NCI-H460 (cell line): ENCODE measurements at places on chromosomes 2 and 18. TPM values are rescaled to one million over a fixed set of nuclear protein-coding genes. Genes with fewer than 3 reads are reported as not detected.

ACVR1 gene
- 11.4 and 13.9 TPM in 2 replicates for total RNA-seq

KCNG3 gene
- 0.55 and 0.72 TPM in 2 replicates for total RNA-seq

TEKT4 gene
- total RNA-seq = not detected in 2 replicates

PROM2 gene
- 0.06 and 0.15 TPM in 2 replicates for total RNA-seq

DPP4 gene
- total RNA-seq = 0.25 and 0.40 TPM in 2 replicates

GPBAR1 gene
- total RNA-seq = 0.15 TPM in 1 of 2 replicates, not detected in the other

TMEM198 gene
- 0.59 and 0.87 TPM in 2 replicates for total RNA-seq

SEC11C gene
- 65.6 and 73.9 TPM in 2 replicates for total RNA-seq

THSD7B gene
- total RNA-seq = 0.02 TPM in 1 of 2 replicates, not detected in the other

PLEKHH2 gene
- 1.8 and 2.1 TPM in 2 replicates for total RNA-seq

ARHGAP28 gene
- total RNA-seq = 0.94 and 1.6 TPM in 2 replicates

MALT1 gene
- total RNA-seq = 33.9 and 36.4 TPM in 2 replicates

CTDP1 gene
- total RNA-seq = 12.4 and 14.5 TPM in 2 replicates

UGT1A10 gene
- not detected in 2 replicates for total RNA-seq

TFCP2L1 gene
- 0.02 and 0.09 TPM in 2 replicates for total RNA-seq

ABHD1 gene
- 1.4 and 1.7 TPM in 2 replicates for total RNA-seq

IL1F10 gene
- not detected in 2 replicates for total RNA-seq

CRYGD gene
- not detected in 2 replicates for total RNA-seq

EPC2 gene
- 24.2 and 27.1 TPM in 2 replicates for total RNA-seq

ZNF892 gene
- total RNA-seq = 1.3 and 2.0 TPM in 2 replicates

ARHGAP15 gene
- 0.17 TPM in 1 of 2 replicates, not detected in the other for total RNA-seq

ANKRD30B gene
- total RNA-seq = not detected in 2 replicates

SULT1C4 gene
- not detected in 2 replicates for total RNA-seq

PKDCC gene
- total RNA-seq = 1.9 and 2.1 TPM in 2 replicates

DTNA gene
- 5.4 and 6.3 TPM in 2 replicates for total RNA-seq
